ENCODE measurements at places on chromosomes 6 and 20.
A peak's percentile ranks its signal among the peaks of the same experiment; 100 is the strongest.

GRCh38 chr6:106694343-106694742 lies 65.0 kb downstream of the QRSL1 start:
- DNase-seq = no peak

- no peak for DNase-seq
These were observed 15.5 kb downstream of the FOXA2 start for GRCh38 chr20:22568872-22569344.

GRCh38 chr6:139480356-139481165 lies 106.1 kb upstream of the CITED2 start:
- no peak for DNase-seq

- DNase-seq = no peak
These were observed 8.8 kb downstream of the SLC35F1 start for GRCh38 chr6:117915846-117916245.

DNA sequence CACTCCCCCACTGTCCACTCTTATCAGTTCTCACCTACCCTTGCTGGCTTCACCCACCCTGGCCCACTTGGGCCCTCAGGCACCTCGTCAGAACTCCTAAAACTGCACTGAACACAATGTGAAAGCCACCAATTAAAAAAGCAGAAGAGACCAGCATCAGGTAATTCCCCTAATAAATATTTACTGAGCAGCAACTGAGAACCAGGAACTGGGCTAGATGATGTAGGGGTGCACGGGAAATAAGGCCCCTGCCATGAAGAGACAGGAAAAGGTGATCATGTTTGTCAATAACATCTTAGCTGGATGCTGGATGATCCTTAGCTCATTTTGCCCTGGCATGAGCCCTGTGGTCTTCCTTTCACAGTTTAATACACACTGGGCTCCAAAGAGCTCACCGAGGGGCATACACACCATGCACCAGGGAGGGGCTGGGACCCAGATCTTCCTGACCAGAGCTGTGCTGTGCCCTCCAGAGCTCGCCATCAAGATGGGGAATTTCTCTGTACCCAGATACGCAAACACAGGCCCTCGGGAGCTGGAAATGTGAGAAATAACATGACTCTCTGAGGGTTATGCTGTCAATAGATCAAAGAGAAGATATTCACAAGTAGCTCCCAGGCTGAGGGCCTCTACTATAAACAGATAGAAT lies 113.6 kb upstream of the SLC22A16 start:
- DNase-seq = no peak

- no peak for DNase-seq
These were observed 270.2 kb downstream of the SMOC2 start for GRCh38 chr6:168711049-168711640.

GRCh38 chr6:138692978-138693909 lies 80.3 kb upstream of the CCDC28A start:
- DNase-seq = no peak

DNA sequence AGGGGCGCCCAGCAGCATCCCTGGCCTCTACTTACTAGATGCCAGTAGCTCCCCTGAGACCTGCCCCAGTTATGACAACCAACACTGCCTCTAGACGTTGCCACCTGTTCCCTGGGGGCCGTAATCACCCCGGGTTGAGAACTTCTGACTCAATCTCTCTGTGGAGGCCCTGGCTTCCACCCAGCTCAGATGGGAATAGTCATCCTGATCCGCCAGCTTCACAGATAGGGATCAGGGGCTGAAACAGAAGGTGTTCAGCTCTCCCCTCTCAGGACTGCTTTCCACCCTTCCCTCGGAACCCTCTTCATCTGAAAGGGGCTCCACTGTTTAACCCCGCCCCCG lies 3.3 kb downstream of the CAPN11 start:
- DNase-seq = no peak

GRCh38 chr6:168371981-168372711 lies 52.6 kb upstream of the DACT2 start:
- no peak for DNase-seq

- DNase-seq = no peak
These were observed 212.5 kb downstream of the C6orf118 start for GRCh38 chr6:165096868-165097267.

DNA sequence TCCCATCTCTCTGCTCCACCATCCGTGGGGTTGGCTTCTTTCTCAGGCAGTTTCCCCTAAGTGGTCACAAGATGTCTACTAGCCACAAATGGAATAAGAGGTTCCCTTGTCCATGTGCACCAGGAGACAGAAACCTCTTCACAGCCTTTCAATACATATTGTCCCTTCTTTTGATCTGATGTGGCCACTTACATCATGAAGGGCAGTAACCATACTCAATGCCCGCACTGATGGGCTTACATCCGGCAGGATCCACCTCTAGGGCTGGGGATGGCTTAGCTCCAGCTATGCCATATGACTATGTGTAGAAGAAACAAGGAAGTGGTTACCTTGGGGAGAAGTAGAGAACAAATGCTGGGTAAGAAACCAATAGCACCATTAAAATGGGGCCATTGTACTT lies 64.4 kb downstream of the PLEKHG1 start:
- no peak for DNase-seq

DNA sequence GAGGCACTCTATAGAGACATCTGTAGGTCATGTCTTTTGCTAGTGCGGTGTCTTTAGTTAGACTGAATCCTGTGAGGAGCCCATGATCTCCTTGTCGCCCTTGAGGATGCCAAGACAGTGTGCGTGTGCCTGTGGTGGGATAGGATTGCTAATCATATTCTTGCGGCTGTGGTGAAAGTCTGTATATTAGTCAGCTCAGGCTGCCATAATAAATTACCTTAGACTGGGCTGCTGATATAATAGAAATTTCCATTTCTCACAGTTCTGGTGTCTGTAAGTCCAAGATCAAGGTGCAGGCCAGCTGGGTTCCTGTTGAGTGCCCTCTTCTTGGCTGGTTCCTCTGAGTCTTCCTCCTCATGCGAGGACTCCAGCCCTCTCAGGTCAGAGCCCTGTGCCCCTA lies 141.2 kb downstream of the JARID2 start:
- DNase-seq = no peak

- DNase-seq = no peak
These were observed 626.0 kb downstream of the RNF144B start for GRCh38 chr6:19013026-19013705.

- no peak for DNase-seq
These were observed 88.0 kb downstream of the INSM1 start for GRCh38 chr20:20455926-20456325.

- DNase-seq = no peak
These were observed 35.4 kb upstream of the PIM1 start for GRCh38 chr6:37134396-37135191.

DNA sequence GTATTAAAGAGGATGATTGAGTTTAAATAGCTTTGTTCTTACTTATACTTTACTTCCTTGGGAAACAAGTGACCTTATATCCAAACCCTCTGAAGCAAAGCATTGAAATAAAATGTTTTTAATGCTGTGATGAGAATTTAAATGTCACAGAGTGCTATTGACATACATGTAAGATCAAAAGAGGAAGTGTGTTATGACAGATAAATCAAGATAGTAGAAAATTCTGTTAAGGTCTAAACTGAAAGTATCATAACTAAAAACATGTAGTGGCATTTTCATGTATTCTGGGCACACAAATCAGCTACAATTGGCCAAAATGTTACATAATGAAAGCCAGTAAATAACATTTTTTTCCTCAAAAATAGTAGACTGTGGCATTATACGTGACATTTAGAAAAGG lies 318.0 kb downstream of the GRIK2 start:
- DNase-seq = no peak

DNA sequence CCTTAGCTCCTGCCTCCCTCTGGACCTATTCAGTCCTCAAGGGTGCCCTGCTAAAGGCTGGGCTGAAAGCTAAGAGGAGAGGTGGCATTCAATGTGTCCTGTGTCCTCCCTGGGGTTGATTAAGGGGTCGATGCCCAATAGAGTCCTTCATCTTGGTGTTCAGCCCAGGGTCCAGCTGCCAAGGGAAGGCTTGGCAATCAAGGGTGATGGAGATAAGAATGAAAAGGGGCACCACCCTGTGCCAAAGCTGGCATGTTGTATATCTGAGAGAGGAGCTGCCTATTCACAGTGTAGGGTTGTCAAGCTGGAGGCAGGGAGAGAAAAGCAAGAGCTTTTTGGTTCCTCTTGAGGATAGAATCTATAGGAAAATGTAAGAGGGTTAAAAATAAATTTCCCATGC lies 12.3 kb downstream of the C20orf173 start:
- DNase-seq = no peak

DNA sequence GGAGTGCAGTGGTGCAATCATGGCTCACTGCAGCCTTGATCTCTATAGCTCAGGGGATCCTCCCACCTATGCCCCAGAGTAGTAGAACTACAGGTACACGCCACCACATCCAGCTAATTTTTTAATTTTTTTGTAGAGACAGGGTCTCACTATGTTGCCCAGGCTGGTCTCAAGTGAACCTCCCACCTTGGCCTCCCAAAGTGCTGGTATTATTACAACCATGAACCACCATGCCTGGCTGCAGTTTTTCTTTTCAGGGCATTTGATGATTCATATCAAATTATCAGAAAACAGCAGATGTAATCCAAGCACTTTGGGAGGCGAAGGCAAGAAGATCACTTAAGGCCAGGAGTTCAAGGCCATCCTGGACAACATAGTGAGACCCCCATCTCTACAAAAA lies 88.4 kb upstream of the JARID2 start:
- no peak for DNase-seq

- DNase-seq = no peak
These were observed 435.0 kb downstream of the PTPRT start for GRCh38 chr20:42754706-42755105.

- no peak for DNase-seq
These were observed 31.5 kb upstream of the ADTRP start for GRCh38 chr6:11810039-11810541.

DNA sequence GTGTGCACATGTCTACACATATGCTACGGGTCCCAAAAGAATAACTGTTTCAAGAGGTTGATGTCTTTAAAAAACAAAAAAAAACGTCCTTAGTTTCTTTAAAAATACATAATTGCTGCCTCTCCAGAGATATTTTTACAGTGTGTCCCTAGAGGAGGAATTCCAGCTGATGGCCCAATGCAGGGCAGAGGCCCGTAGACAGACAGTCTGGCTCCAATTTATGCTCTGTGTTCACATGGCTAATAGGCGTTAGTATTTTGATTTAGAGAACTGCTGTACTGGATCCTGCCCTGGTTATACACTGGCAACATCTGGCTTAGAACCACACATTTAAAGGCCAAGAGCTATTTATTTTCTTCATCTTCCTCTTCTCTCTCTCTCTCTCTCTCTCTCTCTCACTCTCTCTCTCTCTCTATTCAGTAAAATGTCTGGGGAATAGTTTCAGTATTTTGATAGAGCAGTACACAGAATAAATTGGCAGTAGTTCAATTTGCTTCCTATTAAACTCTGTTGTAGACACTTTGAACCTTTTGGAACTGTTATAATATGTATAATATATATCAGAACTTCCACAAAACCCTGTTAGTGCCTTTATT lies 260.6 kb downstream of the EYA4 start:
- no peak for DNase-seq

DNA sequence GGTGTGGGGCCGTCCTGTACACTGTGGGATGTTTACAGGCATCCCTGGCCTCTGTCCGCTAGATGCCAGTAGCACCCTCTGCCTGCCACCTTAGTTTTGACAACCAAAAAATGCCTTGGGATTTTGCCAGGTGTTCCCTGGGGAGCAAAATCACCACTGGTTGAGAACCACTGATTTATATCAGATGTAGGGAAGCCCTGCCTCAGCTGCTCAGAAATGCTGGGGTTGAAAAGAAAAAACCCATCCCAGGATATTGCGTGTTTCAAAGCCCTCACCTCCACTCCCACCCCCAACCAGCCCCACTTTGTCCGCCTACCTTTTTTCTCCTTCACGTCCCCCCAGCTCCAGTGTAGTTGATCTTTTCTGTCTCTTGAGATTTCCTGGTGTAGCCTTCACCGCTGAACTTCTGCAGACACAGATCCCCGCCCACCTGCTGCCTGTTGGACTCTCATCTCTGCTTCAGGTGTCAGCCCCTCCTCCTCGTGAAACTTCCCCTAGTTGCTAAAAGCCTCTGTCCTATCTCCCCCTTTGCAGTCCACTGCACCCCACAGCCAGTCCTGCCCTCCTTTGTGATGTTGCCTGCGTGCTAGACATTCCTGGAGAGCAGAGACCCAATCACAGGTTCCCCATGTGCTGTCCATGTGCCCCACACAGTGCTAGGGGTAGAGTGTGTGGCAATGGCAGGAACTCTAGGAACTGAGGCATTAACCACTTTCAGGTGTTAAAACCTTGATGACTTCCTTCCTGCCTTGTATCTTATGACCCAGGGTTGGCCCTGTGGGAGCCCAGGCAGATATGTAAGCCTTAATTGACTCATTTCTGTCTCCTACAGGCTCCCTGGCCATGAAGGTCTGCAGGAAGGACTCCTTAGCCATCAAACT lies 98.9 kb downstream of the TBC1D7 start:
- no peak for DNase-seq

- DNase-seq = peak; percentile 85
These were observed 49.1 kb downstream of the UTRN start for GRCh38 chr6:144334150-144334708.

- DNase-seq = no peak
These were observed 76.4 kb downstream of the HMGN3 start for GRCh38 chr6:79157961-79158644.

- DNase-seq = no peak
These were observed 371.4 kb downstream of the HDGFL1 start for GRCh38 chr6:22940581-22941290.

DNA sequence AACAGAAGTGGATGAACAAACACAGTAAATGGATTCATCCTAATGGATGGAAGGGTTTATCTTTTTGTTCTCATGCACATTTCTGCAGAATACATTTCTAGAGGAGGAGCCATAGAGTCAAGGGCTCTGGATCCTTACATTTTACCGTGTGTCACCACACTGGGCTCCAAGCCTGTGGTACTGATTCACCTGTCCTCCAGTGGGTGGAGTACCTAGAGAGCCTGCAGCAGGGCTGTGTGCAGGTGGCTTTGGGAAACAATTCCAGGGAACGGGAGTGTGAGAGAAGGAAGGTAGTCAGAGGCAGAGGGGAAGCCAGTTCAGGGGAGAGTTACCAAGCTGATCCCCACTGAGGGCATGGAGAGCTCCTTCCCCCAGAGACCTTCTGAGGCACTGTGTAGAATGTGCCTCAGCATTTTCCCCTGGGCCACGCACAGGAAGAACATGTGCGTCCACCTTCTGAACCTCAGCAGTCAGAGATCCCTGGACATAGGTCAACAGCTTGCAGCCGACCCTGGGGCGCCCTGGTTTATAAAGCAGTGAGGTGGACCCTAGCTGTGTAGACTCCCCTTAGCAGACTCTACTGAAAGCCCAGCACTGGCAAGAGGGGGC lies 85.3 kb upstream of the SLC22A23 start:
- DNase-seq = no peak

Data from T-cell (primary cell).